ENCODE measurements at places on chromosomes 6 and 20. TPM values are rescaled to one million over a fixed set of nuclear protein-coding genes. Genes with fewer than 3 reads are reported as not detected.

The FAXC gene
- total RNA-seq = 6.4 TPM

The RIMS4 gene
- total RNA-seq = 11.5 TPM

The SIM1 gene
- not detected for total RNA-seq

The SLC17A3 gene
- total RNA-seq = not detected

DNA sequence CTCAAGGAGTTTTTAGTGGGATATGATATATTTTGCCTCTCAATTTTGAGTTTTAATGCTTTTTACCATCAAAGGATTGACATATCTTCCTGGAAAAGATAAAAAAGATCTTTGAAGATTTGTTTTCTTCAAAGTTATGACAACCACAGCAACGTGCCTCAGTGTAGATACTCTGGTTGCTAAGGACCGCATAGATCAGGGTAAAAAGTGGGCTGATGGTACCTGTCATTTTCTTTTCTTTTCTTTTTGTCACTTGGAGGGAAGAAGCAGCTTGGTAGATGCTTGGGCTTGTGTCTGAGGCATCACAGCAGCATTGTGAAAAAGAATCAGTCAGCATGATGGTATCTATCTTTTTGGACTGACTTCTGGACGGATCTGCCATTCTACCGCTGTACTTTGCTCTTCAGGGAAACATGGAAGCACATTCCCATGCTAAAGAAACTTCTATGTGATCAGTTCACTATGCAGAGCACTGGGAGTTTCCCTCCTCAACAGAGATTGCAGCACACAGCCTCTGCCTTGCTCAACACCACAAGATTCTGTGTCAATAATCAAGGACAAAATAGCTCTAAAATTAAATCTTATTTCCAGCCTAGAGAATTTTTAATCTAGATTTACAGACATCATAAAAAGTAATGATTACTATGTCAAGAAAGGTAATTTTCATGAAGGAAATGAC is 54.8 kb upstream of the SGK1 start:
- H3K4me3 ChIP-seq = no peak overlapping the region
- no peaks in the 10 kb centered on the region for H3K27me3 ChIP-seq
- peak; percentile 6 for DNase-seq
- no peaks in the 10 kb centered on the region for H3K36me3 ChIP-seq
- no peak overlapping the region for H3K27ac ChIP-seq
- H3K4me1 ChIP-seq = no peaks in the 10 kb centered on the region

DNA sequence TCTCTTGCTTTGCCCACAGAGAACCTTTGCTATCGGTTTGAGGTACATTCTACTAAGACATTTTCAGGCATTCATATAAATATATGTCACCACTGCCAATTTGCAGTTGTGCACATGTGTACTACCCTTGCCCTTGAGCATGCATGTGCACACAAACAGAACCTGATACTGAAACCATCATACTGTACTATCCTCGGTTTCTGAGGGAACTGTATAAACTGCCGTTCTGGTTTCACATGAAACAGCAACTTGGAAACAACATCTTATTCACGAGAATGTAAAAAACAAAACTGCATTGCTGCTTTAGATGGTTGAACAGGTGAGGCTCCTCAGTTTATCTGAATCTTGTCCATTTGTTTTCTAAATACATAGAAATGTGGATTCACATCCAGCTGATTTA is 151.2 kb upstream of the TMEM170B start:
- H3K4me3 ChIP-seq = no peak overlapping the region
- no peaks in the 10 kb centered on the region for H3K27me3 ChIP-seq
- no peak overlapping the region for H3K27ac ChIP-seq
- H3K4me1 ChIP-seq = peaks cover 37% of the 10 kb centered on the region

DNA sequence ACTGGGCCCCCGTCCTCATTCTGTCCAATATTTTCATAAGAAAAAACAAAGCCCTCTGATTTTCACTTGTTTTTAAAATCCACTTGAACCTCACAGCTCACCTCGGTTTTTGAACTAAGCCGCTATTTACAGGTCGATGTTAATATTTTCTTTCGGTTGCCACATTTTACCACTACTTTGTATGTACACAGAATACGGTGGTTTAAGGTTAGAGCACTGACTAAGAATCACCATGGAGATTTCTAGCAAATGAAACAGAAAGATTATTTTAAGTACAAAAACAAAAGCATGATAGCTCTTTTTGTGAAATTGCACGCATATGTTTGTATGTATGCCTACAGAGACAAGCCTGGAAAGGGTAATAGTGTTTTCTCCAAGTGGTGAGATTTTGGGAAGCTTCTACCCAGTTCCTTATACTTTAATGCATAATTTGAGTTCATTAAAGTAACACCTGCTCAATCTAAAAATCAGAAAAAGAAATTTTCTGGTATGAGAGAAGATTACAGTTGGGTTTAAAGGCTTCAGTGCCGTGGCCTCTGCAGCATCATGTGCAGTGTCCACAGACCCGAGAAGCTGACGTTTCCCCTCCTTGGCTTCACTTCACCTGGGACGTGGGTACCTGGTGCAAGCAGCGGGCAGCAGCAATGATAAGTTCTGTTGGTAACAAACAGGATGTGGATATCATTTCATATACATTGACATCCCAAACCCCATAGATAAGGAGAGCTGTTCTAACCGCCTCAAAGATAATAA is 144.0 kb downstream of the UST start:
- H3K27me3 ChIP-seq = no peaks in the 10 kb centered on the region
- no peak overlapping the region for H3K4me3 ChIP-seq
- H3K4me1 ChIP-seq = peaks cover 44% of the 10 kb centered on the region
- no peaks in the 10 kb centered on the region for H3K36me3 ChIP-seq

- H3K36me3 ChIP-seq = peaks cover 5% of the 10 kb centered on the region
- H3K4me1 ChIP-seq = no peaks in the 10 kb centered on the region
- H3K27ac ChIP-seq = no peak overlapping the region
Measured at GRCh38 chr6:107069631-107070548, 41.9 kb downstream of the MTRES1 start.
